ENCODE measurements at places on chromosomes 7 and 10.

- DNase-seq: no peak
Measured at GRCh38 chr10:90674928-90675327, 182.9 kb downstream of the HTR7 start.

GRCh38 chr7:6530626-6531491 lies 20.4 kb downstream of the GRID2IP start:
- no peak for DNase-seq

DNA sequence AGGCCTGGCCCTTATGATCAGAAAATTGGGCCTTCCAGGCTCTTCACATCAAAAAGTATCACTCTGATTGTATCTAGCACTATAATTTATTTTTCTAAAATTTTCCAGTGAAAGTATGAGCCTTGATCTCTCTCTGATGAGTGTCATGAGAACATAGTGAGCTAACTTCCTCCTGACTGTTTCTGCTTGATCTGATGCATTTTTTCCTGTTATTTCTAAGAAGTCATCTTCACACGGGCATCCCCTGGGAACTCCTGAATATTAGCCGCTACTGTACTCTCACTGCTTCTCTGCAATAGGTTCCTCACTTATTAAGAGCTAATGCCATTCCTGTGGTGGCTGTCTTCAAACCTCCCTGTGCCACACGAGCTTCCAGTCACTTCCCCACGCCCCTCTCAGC lies 63.1 kb upstream of the ZPBP start:
- DNase-seq: no peak

DNA sequence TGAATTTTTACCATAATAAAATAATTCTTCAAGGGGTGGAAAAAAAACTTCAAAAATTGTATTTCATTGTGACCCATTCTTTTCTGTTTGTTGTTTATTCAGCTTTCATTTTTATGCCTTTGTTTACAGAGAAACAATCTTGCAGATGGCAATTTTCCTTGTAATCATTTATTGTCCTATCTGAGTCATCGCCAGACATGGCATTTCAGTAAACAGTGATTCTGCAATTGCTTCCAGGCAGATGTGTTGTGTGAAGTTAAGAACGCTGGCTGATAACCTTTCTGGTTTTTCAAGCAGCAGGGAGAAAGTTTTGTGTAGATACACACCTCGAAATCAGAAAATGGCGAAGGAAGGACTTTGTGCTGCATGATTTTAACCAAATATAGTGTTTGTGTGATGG lies 80.7 kb upstream of the RPA3 start:
- no peak for DNase-seq

DNA sequence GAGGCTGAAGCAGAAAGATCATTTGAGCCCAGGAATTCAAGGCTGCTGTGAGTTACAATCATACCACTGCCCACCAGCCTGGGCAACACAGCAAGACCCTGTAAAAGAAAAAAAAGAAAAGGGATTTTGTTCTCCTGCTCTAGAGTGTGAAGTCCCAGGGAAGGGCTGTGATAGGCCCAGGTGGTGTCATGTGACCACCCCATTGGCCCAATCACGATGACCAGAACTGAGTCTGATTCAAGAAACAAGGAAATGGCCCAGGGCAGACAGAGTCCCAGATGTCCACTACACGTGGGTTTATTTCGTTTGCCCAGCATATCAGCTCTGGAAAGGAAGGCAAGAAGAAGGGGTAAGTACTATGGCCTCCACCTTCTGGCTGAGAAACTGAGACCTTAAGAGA lies 81.3 kb upstream of the CUX1 start:
- no peak for DNase-seq

GRCh38 chr10:122968698-122969097 lies 11.5 kb upstream of the PSTK start:
- no peak for DNase-seq

- peak; percentile 5 for DNase-seq
Measured at GRCh38 chr7:12211711-12212485, 804 bp downstream of the TMEM106B start.

GRCh38 chr7:33933611-33934281 lies 28.4 kb downstream of the BMPER start:
- no peak for DNase-seq

Data from NCI-H2107 (cell line).